ENCODE measurements at places on chromosomes 12 and 14. TPM values are rescaled to one million over a fixed set of nuclear protein-coding genes. Genes with fewer than 3 reads are reported as not detected.
A peak's percentile ranks its signal among the peaks of the same experiment; 100 is the strongest.

BMP4 gene
- 145 TPM for total RNA-seq

RERG gene
- not detected for total RNA-seq

SLCO1B1 gene
- total RNA-seq = 0.32 TPM

FAM186B gene
- total RNA-seq = 0.42 TPM

PTCSC3 gene
- not detected for total RNA-seq

ZFHX2 gene
- total RNA-seq = 3.6 TPM

- DNase-seq = no peak
- H3K27ac ChIP-seq = no peak overlapping the region
- no peaks in the 10 kb centered on the region for H3K36me3 ChIP-seq
- H3K4me3 ChIP-seq = no peak overlapping the region
- H3K4me1 ChIP-seq = no peaks in the 10 kb centered on the region
These were observed 630.0 kb upstream of the TBX3 start for GRCh38 chr12:115313929-115314328.

DNA sequence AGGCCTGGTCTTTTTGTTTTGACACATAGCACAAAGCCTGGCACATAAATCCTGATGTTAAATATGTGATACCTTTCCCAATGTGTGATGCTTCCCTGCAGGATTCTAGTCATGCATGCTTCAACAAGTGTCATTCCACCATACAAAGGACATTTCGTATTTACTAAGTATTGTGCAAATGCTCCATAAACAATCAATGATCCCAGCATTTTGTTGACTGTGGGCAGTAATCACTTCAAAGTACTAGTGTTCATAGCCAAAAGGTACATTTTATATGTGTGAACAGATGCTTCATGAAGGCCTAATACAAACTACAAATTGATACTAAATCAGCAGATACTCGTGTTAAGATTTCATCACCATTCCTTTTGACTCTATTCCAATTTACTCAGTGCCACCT, 4.4 kb downstream of the CCNB1IP1 start:
- DNase-seq = no peak
- peak overlapping the region; percentile 2 for H3K27ac ChIP-seq
- H3K4me3 ChIP-seq = no peak overlapping the region
- H3K4me1 ChIP-seq = peaks cover 19% of the 10 kb centered on the region

- H3K27me3 ChIP-seq = no peaks in the 10 kb centered on the region
- H3K4me3 ChIP-seq = no peak overlapping the region
- H3K36me3 ChIP-seq = no peaks in the 10 kb centered on the region
- H3K27ac ChIP-seq = no peak overlapping the region
- H3K4me1 ChIP-seq = no peaks in the 10 kb centered on the region
- no peak for DNase-seq
These were observed 38.0 kb upstream of the NID2 start for GRCh38 chr14:52106840-52107239.

- no peak overlapping the region for H3K27ac ChIP-seq
- no peaks in the 10 kb centered on the region for H3K27me3 ChIP-seq
- H3K36me3 ChIP-seq = 0 out of 2 replicates have a peak, but pooled peaks cover 3% of the 10 kb centered on the region
- peak overlapping the region; percentile 74 for H3K4me3 ChIP-seq
- peaks cover 13% of the 10 kb centered on the region for H3K4me1 ChIP-seq
These were observed 1.7 kb downstream of the KLHDC2 start for GRCh38 chr14:49769581-49770211.

- H3K27me3 ChIP-seq = no peaks in the 10 kb centered on the region
- no peaks in the 10 kb centered on the region for H3K4me1 ChIP-seq
- no peak overlapping the region for H3K27ac ChIP-seq
- no peak for DNase-seq
- H3K4me3 ChIP-seq = no peak overlapping the region
These were observed 107.6 kb downstream of the ZNF664 start for GRCh38 chr12:124080649-124081048.

- H3K4me3 ChIP-seq = no peak overlapping the region
- DNase-seq = no peak
- no peaks in the 10 kb centered on the region for H3K27me3 ChIP-seq
- H3K36me3 ChIP-seq = no peaks in the 10 kb centered on the region
- H3K27ac ChIP-seq = no peak overlapping the region
- H3K4me1 ChIP-seq = peaks cover 7% of the 10 kb centered on the region
These were observed 38.9 kb upstream of the KTN1 start for GRCh38 chr14:55540847-55541773.

DNA sequence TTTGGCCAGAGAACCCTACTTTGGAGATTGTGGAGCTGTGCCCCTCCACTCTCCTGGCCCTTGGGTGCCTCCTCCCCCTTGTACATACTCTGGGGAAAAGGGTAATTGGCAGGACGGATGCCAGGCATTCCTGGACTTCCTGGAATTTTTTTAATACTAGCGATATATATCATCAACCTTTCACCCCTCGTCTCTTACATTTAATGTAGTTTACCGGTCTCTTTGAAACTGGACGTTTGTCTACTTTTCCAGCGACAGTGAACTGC, 767 bp upstream of the CRY1 start:
- peak overlapping the region; percentile 57 for H3K27ac ChIP-seq
- DNase-seq = no peak
- no peaks in the 10 kb centered on the region for H3K36me3 ChIP-seq

GRCh38 chr12:129550353-129550752, 353.5 kb downstream of the TMEM132D start:
- no peaks in the 10 kb centered on the region for H3K4me1 ChIP-seq
- H3K27me3 ChIP-seq = no peaks in the 10 kb centered on the region
- no peak for DNase-seq
- no peak overlapping the region for H3K4me3 ChIP-seq

- H3K4me3 ChIP-seq = peak overlapping the region; percentile 93
- H3K27me3 ChIP-seq = no peaks in the 10 kb centered on the region
- peak; percentile 83 for DNase-seq
- peaks cover 24% of the 10 kb centered on the region for H3K36me3 ChIP-seq
These were observed 5.9 kb upstream of the BAZ2A start for GRCh38 chr12:56635806-56636674.

DNA sequence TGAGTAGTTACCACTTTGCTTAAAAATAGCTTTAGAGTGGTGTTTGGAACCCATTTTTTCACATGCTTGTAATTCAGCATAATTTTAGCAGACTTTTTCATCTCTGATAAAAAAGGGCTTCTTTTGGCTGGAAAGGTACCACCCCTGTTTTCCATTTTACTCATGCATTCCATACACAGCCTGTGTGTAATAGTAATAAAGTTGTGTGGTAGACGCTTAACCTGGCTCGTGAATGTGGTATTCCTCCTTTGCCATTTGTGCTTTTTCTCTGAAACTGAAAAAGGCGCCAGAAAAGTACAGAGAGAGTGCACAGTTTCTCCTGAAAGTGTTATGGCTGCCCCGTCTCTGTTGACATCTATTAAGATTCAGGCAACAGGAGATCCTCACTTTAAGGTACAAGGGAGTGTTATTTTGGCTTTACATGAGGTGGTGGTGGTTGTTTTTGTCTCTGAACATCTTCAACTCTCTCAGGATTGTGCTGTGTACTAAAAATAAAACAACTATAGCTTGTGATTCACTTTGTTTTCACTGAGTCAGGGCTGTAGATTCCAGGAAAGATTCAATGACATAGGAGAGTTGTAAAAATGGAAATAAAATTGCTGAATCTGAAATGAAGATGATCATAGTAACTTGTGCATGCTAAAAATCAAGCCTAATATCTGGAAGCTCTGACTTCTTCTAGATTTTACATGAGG, 45.6 kb upstream of the MIS18BP1 start:
- no peak overlapping the region for H3K4me3 ChIP-seq
- H3K4me1 ChIP-seq = no peaks in the 10 kb centered on the region
- no peaks in the 10 kb centered on the region for H3K36me3 ChIP-seq
- DNase-seq = no peak
- no peaks in the 10 kb centered on the region for H3K27me3 ChIP-seq
- H3K27ac ChIP-seq = no peak overlapping the region

- H3K4me1 ChIP-seq = no peaks in the 10 kb centered on the region
- H3K36me3 ChIP-seq = peaks cover 5% of the 10 kb centered on the region
- no peak overlapping the region for H3K4me3 ChIP-seq
- H3K27ac ChIP-seq = no peak overlapping the region
- no peak for DNase-seq
These were observed 22.7 kb downstream of the AEBP2 start for GRCh38 chr12:19461999-19462398.

- no peak overlapping the region for H3K27ac ChIP-seq
- H3K4me3 ChIP-seq = no peak overlapping the region
- H3K4me1 ChIP-seq = no peaks in the 10 kb centered on the region
- H3K36me3 ChIP-seq = no peaks in the 10 kb centered on the region
- no peaks in the 10 kb centered on the region for H3K27me3 ChIP-seq
- DNase-seq = no peak
These were observed 1165.4 kb downstream of the TMEM121 start for GRCh38 chr14:106691601-106692291.

DNA sequence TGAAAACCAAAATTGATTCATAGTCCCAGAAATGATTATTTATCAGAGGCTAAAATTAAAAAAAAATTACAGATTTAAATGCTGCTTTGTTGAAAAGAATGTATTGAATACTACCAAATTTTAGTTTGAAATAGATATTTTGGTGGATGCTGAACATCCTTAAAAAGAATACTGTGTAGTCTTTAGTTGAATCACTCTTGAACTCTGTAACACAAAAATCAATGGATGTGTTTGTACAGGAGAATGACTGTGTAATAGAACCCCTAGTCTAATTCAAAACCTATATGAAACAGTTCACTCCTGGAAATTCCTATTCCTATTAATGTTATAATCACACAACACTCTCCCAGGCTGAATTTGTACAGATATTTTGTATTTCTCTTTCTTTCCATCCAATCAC, 1.5 kb upstream of the TSPAN8 start:
- H3K27me3 ChIP-seq = no peaks in the 10 kb centered on the region
- DNase-seq = no peak
- no peak overlapping the region for H3K27ac ChIP-seq

DNA sequence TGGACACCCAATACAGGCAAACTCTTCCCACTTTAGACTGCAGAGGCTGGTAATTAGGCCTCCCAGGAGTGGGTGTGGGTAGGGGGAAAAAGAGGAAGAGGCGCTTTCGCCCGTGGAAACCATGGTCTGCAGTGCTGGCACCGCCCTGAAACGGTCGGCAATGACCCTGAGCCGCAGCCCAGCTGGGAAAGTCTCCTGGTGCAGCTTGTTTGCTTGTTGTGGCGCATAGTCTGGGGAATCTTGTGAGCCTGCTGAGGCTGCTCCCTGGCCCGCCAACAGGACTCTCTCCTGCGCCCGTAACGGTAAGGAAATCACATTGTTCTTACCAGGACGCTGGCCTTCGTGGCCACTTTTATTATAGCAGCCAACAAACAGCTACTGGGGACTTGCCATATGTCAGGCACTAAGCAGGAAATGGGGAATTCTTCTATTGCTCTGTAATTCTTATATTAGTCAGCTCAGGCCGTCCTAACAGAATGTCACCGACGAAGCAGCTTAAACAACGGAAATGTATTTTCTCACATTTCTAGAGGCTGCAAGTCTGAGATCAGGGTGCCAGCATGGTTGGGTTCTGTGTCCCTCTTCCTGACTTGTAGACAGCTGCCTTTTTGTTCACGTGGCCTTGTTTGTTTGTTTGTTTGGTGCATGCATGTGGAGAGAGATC, 52.5 kb upstream of the RIN3 start:
- H3K4me3 ChIP-seq = no peak overlapping the region
- DNase-seq = no peak
- H3K36me3 ChIP-seq = no peaks in the 10 kb centered on the region
- no peak overlapping the region for H3K27ac ChIP-seq
- H3K27me3 ChIP-seq = no peaks in the 10 kb centered on the region

DNA sequence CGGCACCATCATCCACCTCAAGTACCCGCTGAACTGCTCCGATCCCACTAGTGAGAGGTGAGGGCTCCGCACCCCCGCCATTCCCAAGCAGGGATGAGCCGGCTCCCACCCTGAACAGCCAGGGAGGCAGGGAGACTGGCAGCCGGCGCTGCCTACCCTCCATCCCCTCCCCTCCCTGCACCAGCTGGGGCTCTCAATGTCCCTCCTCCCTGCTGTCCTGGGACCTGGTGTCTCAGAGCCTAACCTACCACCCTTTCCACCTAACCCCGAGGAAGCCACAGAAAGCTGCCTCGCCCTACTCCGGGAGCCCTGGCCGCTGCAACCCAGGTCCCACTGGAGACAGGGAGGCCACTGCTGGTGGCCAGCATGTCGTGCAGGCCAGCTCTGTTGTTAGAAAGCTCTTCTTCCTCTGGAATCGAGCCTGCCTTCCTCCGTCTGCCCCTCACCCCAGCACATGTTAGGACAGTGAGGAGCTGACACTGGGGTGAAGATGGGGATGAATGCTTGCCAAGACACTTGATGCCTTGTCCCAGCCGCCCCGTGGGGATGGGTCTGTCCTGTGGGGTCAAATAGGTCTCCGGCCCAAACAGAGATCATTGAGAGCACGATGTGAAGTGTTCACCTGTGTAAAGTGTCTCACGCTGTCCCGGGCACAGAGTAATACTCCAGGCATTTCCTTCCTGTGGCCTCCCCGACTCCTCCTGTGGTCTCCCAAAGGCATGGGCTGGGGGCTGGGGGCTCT, 1.1 kb downstream of the PTPN6 start:
- H3K4me1 ChIP-seq = peaks cover 23% of the 10 kb centered on the region
- H3K27me3 ChIP-seq = no peaks in the 10 kb centered on the region
- H3K27ac ChIP-seq = no peak overlapping the region
- DNase-seq = no peak
- no peak overlapping the region for H3K4me3 ChIP-seq

DNA sequence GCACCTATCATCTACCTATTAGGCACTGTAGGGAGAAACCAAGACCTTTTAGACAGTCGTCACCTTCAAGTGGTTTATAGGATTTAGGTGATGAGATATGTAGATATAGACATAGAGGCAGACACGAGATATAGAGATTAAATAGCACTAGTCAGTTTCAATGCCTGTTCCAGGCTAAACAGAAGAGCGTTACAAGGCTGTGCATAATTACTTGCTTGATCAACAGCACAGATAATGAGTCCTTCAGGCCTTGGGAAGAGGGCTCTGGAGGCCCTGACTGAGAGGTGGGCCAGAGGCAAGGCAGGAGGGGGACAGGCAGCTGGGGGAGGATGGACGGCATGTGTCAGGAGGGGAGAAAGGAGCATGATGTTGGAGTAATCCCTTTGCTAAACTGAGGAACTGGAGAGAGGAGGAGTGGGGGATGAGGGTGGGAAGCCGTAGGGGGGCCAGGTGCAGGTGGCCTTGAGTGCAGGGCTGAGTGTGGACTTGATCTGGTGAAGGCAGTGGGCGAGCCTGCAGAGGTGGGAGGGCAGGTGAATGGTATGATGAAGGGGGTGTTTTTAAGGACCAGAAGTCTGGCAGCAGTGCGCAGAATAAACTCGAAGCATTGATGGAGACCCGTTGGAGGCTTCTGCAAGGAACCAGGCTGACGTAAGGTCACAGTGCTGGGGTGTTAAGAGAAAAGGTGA, 43.9 kb upstream of the ATP23 start:
- no peaks in the 10 kb centered on the region for H3K36me3 ChIP-seq
- no peak for DNase-seq
- no peaks in the 10 kb centered on the region for H3K4me1 ChIP-seq
- H3K27me3 ChIP-seq = no peaks in the 10 kb centered on the region
- no peak overlapping the region for H3K27ac ChIP-seq
